ENCODE measurements at places on chromosomes 2 and 18. TPM values are rescaled to one million over a fixed set of nuclear protein-coding genes. Genes with fewer than 3 reads are reported as not detected.
A peak's percentile ranks its signal among the peaks of the same experiment; 100 is the strongest.

DNA sequence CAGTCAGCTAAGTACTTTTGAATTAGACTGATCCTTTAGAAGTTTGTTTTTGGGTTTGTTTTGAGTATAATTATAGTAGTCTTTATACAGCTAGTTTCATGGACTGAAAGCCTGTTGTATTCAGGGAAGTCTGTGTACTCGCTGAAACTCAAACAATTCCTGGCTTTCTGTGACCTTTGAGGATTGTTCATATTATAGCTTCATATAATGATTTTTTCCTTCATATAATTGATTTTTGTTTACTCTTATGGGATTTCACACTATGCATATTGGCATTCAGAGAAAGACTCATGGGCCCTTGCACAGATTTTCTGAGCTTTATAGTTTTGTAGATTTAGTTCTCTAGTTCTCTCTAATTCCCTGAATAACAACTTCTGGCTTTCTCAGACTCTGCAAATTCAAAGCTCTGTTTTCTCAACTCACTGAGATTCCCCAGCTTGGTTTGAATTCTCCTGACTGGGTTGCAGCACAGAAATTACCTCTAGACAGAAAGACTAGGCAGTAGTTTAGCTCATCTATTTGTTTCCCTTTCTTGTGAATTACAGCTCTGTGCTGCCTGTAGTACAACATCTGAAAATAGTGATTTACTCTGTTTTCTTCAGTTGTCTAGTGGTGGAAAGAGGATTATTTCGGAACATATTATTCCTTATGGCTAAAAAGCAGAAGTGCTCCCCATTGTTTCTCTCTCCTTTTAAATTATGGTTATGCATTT, 495.9 kb upstream of the CNTNAP5 start:
- no peak for DNase-seq

- no peak for DNase-seq
These were observed 141.1 kb downstream of the HNMT start for GRCh38 chr2:138105358-138105757.

GRCh38 chr2:10253596-10254372, 48.9 kb upstream of the HPCAL1 start:
- DNase-seq, result no peak

- peak; percentile 92 for DNase-seq
These were observed 123.2 kb downstream of the RBM43 start for GRCh38 chr2:151138507-151138906.

GRCh38 chr2:132936791-132937190, 266.8 kb upstream of the LYPD1 start:
- DNase-seq, result no peak

DNA sequence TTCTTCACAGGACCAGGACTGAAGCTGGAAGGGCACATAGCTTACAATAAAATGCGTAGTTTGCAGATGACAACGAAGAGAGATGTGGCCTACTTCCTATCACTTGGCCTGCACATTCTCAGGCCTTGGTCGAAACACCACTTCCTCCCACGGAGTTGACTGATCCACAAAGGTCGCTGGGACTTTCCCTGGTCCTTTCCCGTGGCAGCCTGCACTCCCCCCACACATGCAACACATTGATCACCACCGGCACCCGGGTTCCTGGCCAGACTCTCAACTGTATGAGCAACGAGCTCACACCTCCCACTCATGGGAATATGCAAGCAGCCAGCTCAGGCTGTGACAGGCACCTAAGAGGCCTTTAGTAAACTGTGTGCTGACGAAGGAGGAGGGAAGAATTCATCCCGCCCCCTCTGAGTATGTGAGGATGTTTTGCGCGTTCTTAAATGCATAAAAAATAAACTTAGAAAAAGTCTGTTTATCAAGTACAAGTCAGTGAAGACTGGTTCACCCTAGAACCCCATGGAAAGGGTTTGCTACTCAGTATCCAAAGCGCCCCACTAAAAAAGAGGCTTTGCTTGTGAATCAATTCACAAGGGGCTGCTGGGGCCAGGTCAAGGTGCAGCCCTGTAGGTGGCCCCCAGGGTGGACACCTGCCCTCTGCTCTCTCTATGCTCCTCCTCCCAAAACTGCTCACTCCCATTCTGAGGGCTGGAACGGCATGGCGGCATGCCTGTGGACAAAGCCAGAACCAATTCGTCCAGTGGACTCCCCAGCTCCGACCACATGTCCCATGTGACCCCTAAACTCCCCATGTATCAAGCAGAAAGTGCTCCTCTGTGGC, 154.3 kb downstream of the EIPR1 start:
- DNase-seq, result no peak

GRCh38 chr18:21129566-21130216, 18.1 kb upstream of the ROCK1 start:
- no peak for DNase-seq

DNA sequence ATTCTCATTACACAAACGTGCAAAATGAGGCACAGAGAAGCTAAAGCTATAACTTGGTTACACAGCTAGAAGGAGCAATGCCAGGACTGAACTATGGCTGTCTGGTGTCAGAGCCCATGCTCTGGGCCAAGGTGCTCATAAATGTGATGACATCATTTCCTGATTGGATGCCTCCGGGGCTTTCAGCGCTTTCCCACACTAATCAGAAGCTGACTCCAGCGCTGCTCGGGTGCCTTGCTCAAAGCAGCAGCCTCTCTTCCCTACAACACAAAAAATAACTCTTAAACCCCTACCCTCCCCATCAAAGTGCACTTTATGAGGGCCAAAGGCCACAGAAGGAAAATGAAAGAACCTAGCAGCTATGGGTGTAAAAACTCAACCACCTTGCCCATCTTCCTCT, 90.7 kb downstream of the STK39 start:
- DNase-seq, result peak; percentile 54

SERPINB11 gene
- not detected for polyA plus RNA-seq

- peak; percentile 2 for DNase-seq
These were observed 331.6 kb downstream of the SETBP1 start for GRCh38 chr18:45012286-45012685.

SERPINB12 gene
- not detected for polyA plus RNA-seq

DNA sequence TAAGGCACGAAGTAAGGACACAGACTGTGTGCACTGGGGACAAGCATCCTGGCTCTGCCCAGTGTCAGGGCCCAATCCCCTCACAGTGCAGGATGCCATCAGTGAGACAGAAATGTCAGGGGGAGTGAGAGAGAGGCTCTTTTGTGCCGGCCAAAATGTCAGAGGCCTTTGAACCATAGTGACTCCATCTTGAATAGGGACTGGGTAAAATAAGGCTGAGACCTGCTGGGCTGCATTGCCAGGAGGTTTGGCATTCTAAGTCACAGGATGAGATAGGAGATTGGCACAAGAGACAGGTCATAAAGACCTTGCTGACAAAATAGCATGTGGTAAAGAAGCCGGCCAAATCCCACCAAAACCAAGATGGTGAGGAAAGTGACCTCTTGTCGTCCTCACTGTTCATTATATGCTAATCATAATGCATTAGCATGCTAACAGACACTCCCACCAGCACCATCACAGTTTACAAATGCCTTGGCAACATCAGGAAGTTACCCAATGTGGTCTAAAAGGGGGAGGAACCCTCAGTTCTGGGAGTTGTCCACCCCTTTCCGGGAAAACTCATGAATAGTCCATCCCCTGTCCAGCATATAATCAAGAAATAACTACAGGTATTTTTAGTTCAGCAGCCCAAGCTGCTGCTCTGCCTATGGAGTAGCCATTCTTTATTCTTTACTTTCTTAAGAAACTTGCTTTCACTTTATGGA, 337.4 kb downstream of the LPIN1 start:
- no peak for DNase-seq

GRCh38 chr18:78625847-78626246, 353.8 kb upstream of the SALL3 start:
- no peak for DNase-seq

- DNase-seq, result no peak
These were observed 9.9 kb upstream of the SLC66A3 start for GRCh38 chr2:11145350-11145749.

DNA sequence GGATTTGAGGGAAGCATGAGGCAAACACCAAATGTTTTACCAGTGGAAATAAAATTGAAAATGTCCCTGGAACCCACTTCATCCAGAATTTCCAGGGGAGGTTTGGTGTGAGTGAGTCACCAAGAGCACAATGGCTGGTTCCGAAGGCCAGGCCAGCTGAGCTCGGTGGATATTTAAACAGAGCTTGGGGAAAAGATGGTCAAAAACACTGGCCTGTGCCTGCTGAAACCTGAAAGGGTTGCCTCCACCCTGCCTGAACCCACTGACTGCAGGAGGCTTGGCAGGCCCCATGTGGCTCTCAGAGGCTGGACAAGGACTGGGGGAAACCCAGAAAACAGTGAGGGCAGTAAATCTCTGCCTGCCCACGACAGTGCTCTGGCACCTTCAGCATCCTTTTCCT, 93.9 kb downstream of the TTC32 start:
- no peak for DNase-seq

- no peak for DNase-seq
These were observed 152.6 kb downstream of the RTN4 start for GRCh38 chr2:54897420-54898310.

FOXD4L1 gene
- polyA plus RNA-seq, result not detected

GRCh38 chr2:8315531-8316165, 366.2 kb upstream of the ID2 start:
- peak; percentile 53 for DNase-seq

GRCh38 chr2:53668624-53669026, 99.0 kb upstream of the CHAC2 start:
- DNase-seq, result peak; percentile 30

- peak; percentile 9 for DNase-seq
These were observed 101.5 kb downstream of the VWA3B start for GRCh38 chr2:98188351-98189046.

PLGLB1 gene
- polyA plus RNA-seq, result 0.41 TPM

- DNase-seq, result no peak
These were observed 10.5 kb downstream of the SLC66A2 start for GRCh38 chr18:79940814-79941472.

- DNase-seq, result no peak
These were observed 78.2 kb downstream of the PIK3C3 start for GRCh38 chr18:42033137-42033810.

DNA sequence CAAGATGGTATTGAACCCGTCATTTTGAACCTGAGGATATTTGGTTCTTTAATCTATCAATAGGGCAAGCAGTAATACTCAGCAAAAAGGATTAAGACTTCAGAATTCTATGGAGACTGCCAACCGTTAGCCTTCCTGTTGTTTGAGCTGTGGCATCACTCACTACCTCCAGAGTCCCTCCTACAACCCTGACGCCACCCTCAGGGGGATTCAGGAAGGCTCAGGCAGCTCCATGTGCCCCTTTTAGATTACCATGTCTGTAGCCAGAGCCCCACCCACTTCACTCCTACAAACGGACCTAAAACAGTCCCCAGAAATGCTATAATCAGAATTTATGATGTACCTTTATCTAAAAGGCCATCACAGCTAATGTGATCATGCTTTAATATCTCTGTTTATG, 172.9 kb downstream of the EPHA4 start:
- DNase-seq, result no peak

DNA sequence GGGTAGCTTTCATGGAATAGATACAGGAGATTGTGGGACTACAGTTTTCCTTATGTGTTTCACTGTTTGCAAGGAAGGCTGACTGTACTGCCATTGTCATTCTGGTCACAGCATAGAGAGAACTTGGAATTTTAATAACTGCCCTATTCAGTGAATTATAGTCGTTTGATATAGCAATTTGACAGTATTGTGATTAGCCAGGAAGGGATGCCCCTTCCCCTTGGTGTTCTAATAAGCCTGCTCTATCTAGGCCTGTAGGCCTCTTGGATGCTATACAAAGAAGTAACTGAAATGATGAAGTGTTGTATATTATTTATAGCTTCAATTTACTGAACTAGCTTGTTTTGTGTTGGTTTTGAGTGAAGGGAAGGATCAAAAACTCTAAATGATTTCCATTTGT, 528.6 kb upstream of the CDH2 start:
- DNase-seq, result no peak

DNA sequence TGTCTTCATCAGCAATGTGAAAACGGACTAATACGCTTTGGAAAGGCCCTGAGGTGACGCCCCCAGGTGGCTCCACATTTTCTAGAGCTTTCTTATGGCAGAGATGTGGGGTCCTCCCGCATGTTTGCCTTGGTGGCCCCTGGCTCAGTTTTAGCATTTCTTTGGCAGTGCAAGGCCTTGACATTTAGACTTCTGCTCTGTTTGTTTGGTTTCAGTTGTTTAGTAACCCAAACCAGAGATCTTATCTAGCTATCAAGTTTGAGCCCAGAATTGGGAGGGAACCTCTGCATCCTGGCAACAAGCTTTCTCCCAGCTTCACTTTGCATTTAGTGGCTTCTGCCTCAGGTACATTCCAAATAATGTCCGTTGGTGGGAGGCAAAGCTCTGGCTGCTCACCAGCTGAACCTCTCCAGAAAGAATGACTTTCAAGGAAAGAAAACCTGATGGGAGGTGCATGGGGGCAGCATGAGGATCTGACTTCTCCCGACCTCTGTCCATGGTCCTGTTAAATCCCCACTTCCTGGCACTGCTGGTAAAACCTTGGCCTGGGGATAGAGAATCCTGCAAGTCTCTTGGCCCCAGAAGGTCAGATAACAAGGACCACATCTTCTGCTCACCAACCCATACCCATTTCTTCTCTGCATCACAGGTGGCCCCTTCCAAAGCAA, 12.0 kb upstream of the MBP start:
- no peak for DNase-seq

HNMT gene
- 45.9 TPM for polyA plus RNA-seq

- DNase-seq, result no peak
These were observed 272.9 kb downstream of the PAX3 start for GRCh38 chr2:222025881-222026271.

GRCh38 chr2:187194049-187194448, 254.0 kb downstream of the CALCRL start:
- DNase-seq, result no peak

IMP4 gene
- polyA plus RNA-seq, result 67.6 TPM

TNP1 gene
- not detected for polyA plus RNA-seq

- no peak for DNase-seq
These were observed 48.4 kb downstream of the PLEKHB2 start for GRCh38 chr2:131153529-131153928.

DNA sequence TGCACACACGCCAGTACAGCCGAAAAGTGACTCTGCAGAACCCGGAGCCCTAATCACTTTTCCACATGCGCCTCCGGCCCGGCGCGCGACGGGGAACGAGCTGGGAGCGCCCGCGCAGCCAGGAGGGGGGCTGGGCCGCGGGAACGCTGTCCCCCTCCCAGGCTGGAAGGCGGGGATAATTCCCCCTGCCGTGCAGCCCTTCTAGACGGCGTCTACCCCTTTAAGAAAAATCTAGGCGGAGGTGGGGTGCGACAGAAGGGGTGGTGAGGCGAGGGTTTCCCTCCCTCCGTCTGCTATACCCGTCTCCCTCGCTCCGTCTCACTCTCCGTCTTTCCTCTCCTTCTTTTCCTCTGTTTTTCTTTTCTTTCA, 2.4 kb downstream of the CYP26B1 start:
- DNase-seq, result no peak

MROH2A gene
- polyA plus RNA-seq, result not detected

DNA sequence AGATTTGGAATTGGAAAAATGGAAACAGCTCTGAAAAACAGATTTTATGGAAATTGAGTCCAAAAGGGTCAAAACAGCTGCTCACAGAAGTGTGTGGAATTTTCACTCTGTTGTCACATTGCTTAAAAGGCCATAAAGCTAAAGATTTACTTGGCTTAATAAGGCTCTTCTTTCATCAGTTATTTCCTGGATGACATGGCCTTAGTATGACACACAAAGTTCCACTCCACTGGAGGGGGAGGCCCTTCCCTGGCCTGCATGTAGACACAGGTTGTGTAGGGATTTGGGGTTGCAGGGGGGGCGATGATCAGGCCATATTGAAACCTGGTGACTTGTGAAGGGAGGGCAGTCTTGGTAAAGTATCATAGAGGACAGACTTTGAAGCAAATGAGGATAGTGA, 34.0 kb downstream of the TMEM185B start:
- DNase-seq, result no peak

GRCh38 chr2:212284166-212284565, 254.4 kb downstream of the ERBB4 start:
- DNase-seq, result no peak

TRIM43 gene
- polyA plus RNA-seq, result not detected

All from fibroblast of lung (primary cell).